ENCODE measurements at places on chromosomes 2 and 18. TPM values are rescaled to one million over a fixed set of nuclear protein-coding genes. Genes with fewer than 3 reads are reported as not detected.

DNA sequence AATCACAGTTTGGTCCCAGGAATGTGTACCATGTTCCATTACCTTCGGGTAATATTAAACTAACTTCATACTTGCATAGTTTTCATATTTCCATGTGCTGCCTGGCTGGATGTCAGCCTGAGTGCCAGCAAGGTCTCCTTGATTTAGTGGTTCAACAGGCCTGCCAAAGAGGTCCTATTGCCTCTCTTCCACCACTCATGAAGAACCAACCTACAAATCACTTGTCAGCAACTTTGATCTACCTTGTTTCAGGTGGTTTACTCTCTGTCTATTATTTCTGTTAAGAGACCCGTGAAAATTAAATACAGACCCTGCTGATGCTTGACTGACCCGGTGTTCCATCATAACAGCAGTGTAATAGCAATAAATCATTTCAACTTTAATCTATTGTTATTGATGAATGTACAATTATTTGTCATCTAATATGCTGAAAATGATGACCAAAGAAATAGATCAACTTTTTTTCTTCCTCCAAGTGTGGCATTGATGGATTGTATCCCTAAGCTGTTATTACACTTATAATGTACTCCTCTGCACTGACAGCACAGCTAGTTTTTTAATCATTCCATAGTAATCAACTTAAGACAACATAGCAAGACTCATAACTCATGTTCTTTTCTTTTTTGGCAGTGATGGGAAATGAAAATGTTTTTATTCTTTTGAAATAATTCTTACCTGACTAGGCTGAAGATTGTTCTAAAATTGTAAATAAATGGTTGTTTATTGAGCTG lies 1220.2 kb upstream of the ACVR2A start:
- no peak for DNase-seq
- H3K27ac ChIP-seq = no peak overlapping the region
- H3K4me3 ChIP-seq = no peak overlapping the region
- H3K4me1 ChIP-seq = no peaks in the 10 kb centered on the region
- H3K27me3 ChIP-seq = no peaks in the 10 kb centered on the region
- no peaks in the 10 kb centered on the region for H3K36me3 ChIP-seq

- no peaks in the 10 kb centered on the region for H3K4me1 ChIP-seq
- no peaks in the 10 kb centered on the region for H3K27me3 ChIP-seq
- no peaks in the 10 kb centered on the region for H3K36me3 ChIP-seq
- DNase-seq = no peak
- H3K4me3 ChIP-seq = no peak overlapping the region
- H3K27ac ChIP-seq = no peak overlapping the region
Observed at GRCh38 chr2:147076634-147077033, 768.2 kb upstream of the ACVR2A start.

DNA sequence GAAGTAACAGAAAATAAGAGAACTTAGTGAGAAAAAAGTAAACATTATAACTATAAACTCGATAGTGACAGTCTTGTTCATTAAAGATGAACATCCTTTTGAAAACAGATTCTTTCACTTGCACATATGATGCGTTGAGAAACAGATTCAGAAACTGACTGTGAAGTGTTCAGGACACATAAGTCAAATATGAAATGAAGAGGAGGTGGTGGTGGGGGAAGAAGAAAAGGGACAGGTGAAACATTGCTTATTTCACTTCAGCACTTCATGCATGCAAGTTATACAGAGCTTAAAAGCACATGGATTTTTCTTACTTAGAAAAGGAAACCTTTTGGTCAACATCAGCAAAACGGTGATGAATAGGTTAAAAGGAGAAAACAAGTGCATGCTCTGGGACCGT lies 42.5 kb downstream of the STAT4 start:
- no peaks in the 10 kb centered on the region for H3K27me3 ChIP-seq
- peaks cover 54% of the 10 kb centered on the region for H3K4me1 ChIP-seq
- no peak for DNase-seq
- H3K36me3 ChIP-seq = peaks cover 51% of the 10 kb centered on the region
- H3K27ac ChIP-seq = peak overlapping the region; percentile 44

DNA sequence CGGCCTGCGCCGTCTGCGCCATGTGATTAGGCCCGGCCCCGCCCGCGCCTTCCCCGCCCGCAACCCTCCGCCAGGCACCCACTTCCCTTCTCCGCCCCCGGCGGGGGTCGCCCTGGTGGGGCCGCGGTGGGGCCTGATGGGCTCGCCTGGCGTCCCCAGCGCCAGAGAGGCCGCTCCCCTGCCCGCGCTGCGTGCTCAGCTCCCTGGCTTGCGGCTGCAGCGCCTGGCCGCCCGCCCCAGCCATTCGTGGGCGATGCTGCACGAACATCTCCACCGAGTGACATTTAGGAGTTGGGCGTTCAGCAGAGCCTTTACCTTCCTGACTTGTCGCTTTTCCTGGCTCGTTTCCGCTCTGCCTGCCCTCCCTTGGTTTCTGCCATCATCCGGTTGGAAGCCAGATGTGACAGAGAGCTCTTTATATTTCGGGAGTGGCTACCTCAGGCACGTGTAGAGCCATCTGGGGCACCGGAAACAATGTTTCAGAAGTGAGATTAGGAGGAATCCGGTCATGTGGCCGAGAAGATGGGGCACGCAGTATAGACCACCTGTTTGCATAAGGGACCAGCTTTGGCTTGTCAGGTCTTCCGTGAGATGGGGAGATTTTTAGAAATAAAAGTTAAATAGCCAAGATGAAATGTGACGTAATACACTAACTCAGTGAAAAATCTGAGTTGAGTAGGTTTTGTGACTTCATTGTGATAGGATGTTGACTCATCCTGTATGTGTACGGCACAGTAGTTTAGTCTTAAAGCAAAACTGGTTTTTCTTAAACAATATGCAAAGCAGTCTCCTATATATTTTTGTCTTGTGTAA lies 1.2 kb downstream of the GLS start:
- H3K36me3 ChIP-seq = peaks cover 31% of the 10 kb centered on the region
- peaks cover 2% of the 10 kb centered on the region for H3K27me3 ChIP-seq
- peaks cover 39% of the 10 kb centered on the region for H3K4me1 ChIP-seq
- H3K27ac ChIP-seq = peak overlapping the region; percentile 99
- peak; percentile 90 for DNase-seq
- H3K4me3 ChIP-seq = peak overlapping the region; percentile 96

- no peak overlapping the region for H3K27ac ChIP-seq
- DNase-seq = no peak
- no peaks in the 10 kb centered on the region for H3K4me1 ChIP-seq
Observed at GRCh38 chr18:52319424-52319983, 20.5 kb upstream of the DCC start.

GRCh38 chr2:235877275-235877802 lies 290.8 kb downstream of the GBX2 start:
- H3K36me3 ChIP-seq = no peaks in the 10 kb centered on the region
- no peaks in the 10 kb centered on the region for H3K4me1 ChIP-seq
- no peak overlapping the region for H3K27ac ChIP-seq
- no peak for DNase-seq
- no peaks in the 10 kb centered on the region for H3K27me3 ChIP-seq
- no peak overlapping the region for H3K4me3 ChIP-seq

Gene SIX3
- total RNA-seq = 0.21 TPM

GRCh38 chr2:60585276-60585675 lies 31.8 kb upstream of the BCL11A start:
- H3K27ac ChIP-seq = no peak overlapping the region
- DNase-seq = no peak
- peaks cover 4% of the 10 kb centered on the region for H3K4me1 ChIP-seq
- H3K4me3 ChIP-seq = no peak overlapping the region
- peaks cover 40% of the 10 kb centered on the region for H3K27me3 ChIP-seq

- no peak overlapping the region for H3K27ac ChIP-seq
- no peak for DNase-seq
- H3K4me1 ChIP-seq = no peaks in the 10 kb centered on the region
- peaks cover 6% of the 10 kb centered on the region for H3K27me3 ChIP-seq
Observed at GRCh38 chr2:64349131-64349530, 104.8 kb upstream of the LGALSL start.

DNA sequence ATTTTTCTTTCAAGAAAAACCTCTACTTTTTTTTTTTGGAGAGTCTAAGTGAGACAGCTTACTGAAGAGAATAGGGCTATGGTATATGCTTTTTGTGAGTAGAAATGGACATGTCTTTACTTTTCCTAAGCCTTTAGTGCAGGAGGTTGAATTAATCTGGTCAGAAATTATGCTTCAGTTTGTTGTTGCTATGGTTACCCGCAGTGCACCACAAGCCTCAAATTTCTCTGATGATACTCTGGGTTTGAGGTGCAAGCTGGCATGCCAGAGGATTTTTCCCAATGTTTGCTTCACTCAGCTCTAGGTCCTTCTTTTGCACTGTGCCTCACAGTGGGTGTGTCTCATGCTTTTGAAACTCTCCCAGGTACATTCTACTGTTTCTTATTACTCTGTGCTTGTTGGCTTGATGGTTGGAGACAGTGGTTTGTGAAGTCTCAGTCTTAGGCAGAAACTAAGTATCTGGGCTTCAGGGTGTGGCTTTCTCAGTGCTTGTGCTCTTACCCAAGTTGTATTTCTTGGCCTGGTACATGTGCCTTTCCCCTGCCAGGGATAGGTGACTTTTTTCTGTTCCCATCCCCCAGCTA lies 278.3 kb downstream of the RBM43 start:
- no peak for DNase-seq
- no peak overlapping the region for H3K4me3 ChIP-seq
- no peak overlapping the region for H3K27ac ChIP-seq
- H3K27me3 ChIP-seq = no peaks in the 10 kb centered on the region
- no peaks in the 10 kb centered on the region for H3K36me3 ChIP-seq

GRCh38 chr2:219775506-219775905 lies 148.1 kb downstream of the SLC4A3 start:
- H3K27ac ChIP-seq = no peak overlapping the region
- no peaks in the 10 kb centered on the region for H3K36me3 ChIP-seq
- H3K4me3 ChIP-seq = no peak overlapping the region
- no peak for DNase-seq

GRCh38 chr2:183070942-183071844 lies 7.4 kb upstream of the DUSP19 start:
- no peaks in the 10 kb centered on the region for H3K4me1 ChIP-seq
- DNase-seq = no peak
- no peak overlapping the region for H3K27ac ChIP-seq
- H3K4me3 ChIP-seq = no peak overlapping the region
- no peaks in the 10 kb centered on the region for H3K36me3 ChIP-seq

Gene TEKT4
- total RNA-seq = not detected

- DNase-seq = no peak
- no peaks in the 10 kb centered on the region for H3K4me1 ChIP-seq
- H3K4me3 ChIP-seq = no peak overlapping the region
- H3K27me3 ChIP-seq = peaks cover 6% of the 10 kb centered on the region
- H3K27ac ChIP-seq = no peak overlapping the region
Observed at GRCh38 chr2:109289504-109290222, 160.7 kb downstream of the SH3RF3 start.

Gene STAM2
- 15.8 TPM for total RNA-seq

- peak overlapping the region; percentile 99 for H3K4me3 ChIP-seq
- peaks cover 23% of the 10 kb centered on the region for H3K36me3 ChIP-seq
- H3K27ac ChIP-seq = peak overlapping the region; percentile 98
- peaks cover 43% of the 10 kb centered on the region for H3K4me1 ChIP-seq
- H3K27me3 ChIP-seq = no peaks in the 10 kb centered on the region
Observed at GRCh38 chr2:61534926-61535325, 3.2 kb downstream of the XPO1 start.

DNA sequence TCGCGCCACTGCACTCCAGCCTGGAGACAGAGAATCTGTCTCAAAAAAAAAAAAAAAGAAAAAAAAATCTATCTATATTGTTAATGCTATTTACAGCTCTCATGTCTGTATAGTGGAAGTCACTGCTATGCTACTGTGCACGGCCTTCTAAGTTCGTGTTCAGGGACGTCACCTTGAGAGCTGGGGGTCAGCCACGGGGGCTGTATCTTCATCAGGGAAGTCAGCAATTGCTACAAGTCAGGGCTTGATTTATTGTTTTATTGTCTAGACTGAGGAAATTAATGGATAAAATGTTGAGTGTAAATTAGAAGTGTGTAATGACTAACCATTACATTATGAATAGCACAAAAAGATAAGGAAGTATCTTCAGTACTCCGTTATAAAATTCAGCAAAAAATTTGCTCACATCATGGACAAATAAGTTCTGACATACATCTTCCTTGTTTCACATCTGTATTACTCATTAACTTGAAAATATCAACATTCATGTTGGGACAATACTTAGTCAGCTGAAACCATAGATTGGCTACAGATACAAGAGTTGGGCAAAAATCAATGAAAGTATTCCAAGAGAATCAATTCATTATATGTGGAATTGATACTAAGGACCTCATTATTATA lies 136.6 kb upstream of the SEC11C start:
- no peak overlapping the region for H3K4me3 ChIP-seq
- no peaks in the 10 kb centered on the region for H3K36me3 ChIP-seq
- H3K27me3 ChIP-seq = no peaks in the 10 kb centered on the region

DNA sequence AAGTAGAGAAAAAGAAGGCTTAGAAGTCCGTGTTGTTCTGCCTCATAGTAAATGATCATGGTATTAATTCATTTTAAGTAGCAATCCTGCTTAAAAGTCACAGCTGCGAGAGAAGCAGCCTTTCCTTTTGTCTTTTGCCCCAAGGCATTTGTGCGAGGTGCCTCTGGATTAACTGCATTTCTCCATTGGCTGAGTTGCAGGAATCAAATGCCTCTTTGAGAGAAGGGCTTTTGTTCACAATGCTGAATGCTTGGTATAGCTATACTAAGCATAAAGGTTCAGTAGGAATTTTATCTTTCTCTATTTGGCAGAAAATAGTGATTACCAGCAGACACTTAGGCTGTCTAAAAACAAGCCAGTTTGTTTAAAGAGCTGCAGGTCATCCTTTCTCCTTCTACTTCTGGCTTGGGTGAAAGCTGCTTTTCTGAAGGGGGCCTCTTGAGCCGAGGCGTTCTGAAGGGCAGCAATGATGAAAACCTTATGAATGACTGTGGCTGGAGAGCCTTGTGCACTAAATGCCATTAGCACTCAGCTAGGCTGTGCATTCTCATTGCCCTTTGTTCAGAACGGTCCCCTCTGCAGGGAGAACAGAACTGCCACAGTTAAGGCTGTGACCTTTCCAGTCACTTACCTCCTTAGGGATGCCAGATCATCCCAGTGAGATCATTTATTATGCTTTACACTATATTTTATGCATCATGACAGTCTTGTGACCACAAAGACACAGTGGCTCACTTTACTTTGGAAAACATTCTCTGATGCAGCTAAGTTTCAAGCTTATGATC lies 68.8 kb upstream of the TMEM87B start:
- H3K4me1 ChIP-seq = peaks cover 13% of the 10 kb centered on the region
- H3K4me3 ChIP-seq = no peak overlapping the region
- no peak overlapping the region for H3K27ac ChIP-seq
- no peaks in the 10 kb centered on the region for H3K36me3 ChIP-seq

DNA sequence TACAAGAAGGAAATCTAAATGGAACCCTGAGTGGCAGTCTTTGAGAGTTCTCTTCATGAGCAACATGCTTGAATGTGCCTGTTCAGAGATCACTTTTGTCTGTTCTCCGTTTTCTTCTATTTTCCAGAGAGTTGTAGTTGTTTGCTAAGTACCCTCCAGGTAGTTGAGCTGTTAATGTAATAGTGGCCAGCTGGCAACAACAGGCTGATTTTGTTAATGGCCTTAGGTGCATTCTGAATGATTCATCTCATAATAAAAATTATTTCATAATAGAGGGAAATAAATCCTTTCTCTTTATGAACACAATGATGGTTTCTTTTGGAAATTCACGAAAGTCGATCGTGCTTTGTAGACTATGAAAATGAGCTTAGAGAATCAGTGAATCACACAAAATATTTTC lies 136.8 kb downstream of the LRP1B start:
- H3K27me3 ChIP-seq = no peaks in the 10 kb centered on the region
- no peak overlapping the region for H3K4me3 ChIP-seq
- H3K36me3 ChIP-seq = no peaks in the 10 kb centered on the region
- no peak for DNase-seq
- no peak overlapping the region for H3K27ac ChIP-seq
- H3K4me1 ChIP-seq = no peaks in the 10 kb centered on the region

GRCh38 chr2:221203856-221204255 lies 368.2 kb downstream of the EPHA4 start:
- no peaks in the 10 kb centered on the region for H3K4me1 ChIP-seq
- no peak for DNase-seq
- no peak overlapping the region for H3K4me3 ChIP-seq
- H3K36me3 ChIP-seq = no peaks in the 10 kb centered on the region
- no peaks in the 10 kb centered on the region for H3K27me3 ChIP-seq

All from activated CD8-positive, alpha-beta memory T cell treated with anti-CD3 and anti-CD28 coated beads, Interleukin-2, amount 10 ng/mL, durations not matched to agents 7 days and 5 days (primary cell).